CD4-positive, alpha-beta T cell (primary cell): ENCODE measurements at places on chromosomes 13 and 19.

DNA sequence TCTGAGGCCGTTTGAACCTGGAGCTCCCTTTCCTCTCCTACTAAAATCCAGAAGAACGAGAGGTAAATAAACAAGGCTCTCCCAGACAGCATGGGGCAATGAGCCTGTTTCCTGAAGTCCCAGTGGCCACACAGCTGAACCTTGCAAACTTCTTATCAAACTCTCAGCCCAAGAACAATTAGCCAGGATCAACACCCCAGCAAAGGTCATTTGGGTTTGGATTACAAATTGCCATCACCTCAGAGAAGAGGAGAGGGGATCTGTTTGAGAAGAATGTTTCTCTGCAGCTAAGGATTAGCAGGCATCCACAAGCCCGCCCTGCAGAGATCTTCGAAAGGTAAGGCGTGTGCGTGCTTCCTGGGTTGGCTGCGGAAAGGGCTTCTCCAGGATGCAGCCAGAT lies 201.9 kb upstream of the SOX1 start:
- no peak for DNase-seq

DNA sequence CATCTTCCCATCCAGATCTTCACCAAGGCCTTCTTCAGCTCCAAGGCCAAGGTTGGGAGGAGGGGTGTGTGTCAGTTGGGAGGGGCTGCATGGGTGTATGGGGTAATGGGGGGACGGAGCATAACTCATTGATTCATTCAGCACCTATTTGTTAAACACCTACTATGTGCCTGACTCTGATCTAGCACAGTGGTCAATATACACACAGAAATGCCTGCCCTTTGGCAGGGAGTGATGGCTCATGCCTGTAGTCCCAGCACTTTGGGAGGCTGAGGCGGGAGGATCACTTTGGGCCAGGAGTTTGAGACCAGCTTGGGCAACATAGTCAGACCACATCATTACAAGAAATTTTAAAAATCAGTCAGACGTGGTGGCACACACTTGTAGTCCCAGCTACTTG lies 19.2 kb upstream of the SPACA4 start:
- DNase-seq: no peak

- DNase-seq: peak; percentile 33
These were observed 6.5 kb upstream of the HSD17B14 start for GRCh38 chr19:48842789-48843162.

- no peak for DNase-seq
These were observed 27.1 kb upstream of the MYCBP2 start for GRCh38 chr13:77353995-77354394.

DNA sequence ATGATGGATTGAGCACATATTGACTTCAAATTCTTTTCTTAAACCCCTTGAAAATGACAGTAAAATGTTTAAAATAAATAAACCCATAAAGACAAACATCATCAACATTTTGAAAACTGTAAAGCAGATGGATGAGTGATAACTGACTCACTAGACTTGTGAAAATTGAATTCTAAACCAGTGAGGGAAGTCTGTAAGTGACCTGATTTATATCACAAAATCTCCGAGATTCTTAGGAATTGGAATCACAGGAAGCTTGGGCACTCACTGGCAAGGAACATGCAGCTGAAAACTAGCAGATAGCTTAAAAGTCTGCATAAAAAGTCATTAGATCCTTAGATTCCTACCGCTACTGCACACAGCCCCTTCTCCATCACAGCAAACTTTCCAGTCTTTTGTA lies 51.3 kb upstream of the TSC22D1 start:
- DNase-seq: no peak

DNA sequence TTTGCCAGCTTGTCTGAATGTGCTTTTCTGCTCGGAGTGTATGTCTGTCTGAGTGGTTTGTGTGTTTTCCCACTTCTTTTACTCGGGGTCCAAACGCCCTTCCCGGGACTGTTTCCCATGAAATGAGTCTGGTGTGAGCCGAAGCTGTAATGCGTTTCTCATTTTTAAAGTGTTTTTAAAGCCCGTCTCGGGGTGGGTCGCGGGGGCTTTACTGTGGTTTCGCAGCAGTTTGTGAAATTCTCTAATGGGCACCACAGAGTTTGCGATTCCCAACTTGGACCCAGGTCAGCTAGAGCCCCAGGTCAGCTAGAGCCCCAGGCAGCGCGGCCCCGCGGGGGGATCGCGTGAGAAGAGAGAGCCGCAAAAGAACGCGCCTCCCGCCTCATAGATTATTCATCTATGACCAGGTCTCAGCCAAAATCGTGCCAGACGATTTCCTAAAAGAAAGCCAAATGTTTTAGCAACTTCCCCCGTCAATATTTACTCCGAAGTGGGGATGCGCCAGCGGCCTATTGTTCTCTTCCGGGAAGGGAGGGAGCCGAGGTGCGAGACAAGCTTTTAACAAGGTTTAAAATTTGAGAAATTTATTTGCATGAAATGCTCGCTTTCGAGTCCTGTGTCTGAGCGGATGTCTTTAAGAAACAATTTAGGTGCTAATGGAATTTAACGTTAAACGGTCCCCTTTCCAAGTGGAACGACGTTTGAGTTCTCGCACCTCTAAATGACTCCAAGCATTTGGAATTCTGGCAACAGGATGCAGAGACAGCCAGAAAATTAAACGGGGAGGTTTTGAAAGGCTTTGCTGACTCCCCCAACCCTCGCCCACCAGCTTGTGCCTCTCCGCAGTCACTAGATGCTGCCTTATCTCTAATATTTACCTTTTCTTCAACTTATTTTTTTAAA lies 2.2 kb downstream of the ZIC2 start:
- DNase-seq: peak; percentile 39

DNA sequence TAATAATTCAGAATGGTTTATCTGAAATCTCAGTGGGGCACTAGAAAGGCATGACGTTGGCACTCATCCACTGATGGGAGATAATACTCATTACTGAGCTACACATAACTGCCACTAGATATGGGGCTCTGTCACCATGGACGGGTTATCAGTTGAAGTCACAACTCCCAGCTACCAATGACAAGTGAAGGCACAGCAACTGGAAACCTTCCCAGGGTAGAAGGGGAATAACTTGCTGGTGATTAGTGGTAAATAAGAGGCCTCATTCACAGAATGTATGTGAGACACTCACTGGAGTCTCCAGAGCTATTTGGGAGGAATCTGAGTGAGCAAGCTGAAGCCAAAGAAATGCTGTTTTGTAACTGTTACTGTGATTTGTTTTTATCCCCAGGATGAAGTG lies 249.6 kb downstream of the ENOX1 start:
- DNase-seq: no peak

DNA sequence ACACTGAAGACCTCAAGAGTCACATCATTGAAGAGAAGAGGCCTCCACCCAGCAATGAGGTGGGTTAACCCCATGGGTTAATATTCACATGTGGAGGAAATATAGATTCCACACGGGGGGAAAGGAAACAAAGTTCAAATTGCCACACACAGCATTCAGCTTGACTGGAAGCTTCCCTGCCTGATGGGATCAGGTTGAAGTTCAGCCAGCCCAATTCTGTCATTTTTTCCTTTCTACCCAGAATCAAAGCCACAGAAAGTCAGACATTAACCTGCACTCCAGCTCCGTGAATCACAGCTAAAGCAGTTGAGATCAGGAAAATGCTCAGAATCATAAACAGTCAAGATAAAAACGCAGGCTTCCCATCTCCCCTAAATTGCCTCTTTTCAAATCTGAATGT lies 208.7 kb upstream of the OBI1 start:
- no peak for DNase-seq

DNA sequence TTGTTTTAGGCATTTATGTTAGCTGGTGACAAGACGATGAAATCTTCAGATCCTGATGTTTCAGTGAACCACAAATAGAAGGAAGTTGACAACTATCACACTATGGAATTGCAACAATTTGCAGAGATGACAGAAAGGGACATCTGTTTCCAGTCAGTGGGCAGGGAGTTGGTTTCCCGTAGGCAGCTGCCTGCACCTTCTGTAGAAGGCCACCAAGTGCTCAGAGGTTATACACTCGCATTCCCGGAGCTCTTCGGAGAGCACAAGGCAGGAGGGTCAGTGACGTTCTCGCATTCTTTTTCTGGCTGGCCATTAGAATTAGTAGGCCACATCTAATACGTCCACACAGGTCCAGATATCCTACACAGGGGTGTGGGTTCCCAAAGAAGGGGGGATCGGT lies 129.4 kb downstream of the SHISA2 start:
- DNase-seq: no peak

GRCh38 chr13:86357106-86357505 lies 557.9 kb upstream of the SLITRK6 start:
- DNase-seq: no peak

- DNase-seq: no peak
These were observed 615.1 kb downstream of the EFNB2 start for GRCh38 chr13:105920370-105920769.

- DNase-seq: no peak
These were observed 451.1 kb downstream of the FOXO1 start for GRCh38 chr13:40215311-40215710.

DNA sequence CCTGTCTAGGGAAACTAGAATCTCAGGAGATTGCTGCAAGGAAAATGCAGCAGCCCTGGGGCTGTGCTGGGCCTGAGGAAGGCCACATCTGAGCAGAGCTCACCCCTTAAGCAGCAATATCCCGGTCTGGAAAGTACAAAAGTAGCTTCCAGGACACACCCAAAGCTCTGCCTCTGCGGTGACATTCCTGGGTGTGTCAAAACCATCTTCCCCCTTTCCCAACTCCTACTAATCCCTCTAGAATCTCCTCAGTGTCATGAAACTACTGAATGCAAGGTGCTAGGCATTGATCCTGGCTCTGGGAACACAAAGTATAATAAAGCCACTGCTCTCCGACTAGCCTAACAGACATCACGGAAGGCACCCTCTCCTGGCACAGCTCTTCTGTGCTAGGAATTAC lies 5.0 kb downstream of the PBX4 start:
- DNase-seq: no peak

- DNase-seq: no peak
These were observed 25.2 kb upstream of the F7 start for GRCh38 chr13:113080361-113080831.

GRCh38 chr13:37202264-37202663 lies 96.8 kb upstream of the CSNK1A1L start:
- no peak for DNase-seq

DNA sequence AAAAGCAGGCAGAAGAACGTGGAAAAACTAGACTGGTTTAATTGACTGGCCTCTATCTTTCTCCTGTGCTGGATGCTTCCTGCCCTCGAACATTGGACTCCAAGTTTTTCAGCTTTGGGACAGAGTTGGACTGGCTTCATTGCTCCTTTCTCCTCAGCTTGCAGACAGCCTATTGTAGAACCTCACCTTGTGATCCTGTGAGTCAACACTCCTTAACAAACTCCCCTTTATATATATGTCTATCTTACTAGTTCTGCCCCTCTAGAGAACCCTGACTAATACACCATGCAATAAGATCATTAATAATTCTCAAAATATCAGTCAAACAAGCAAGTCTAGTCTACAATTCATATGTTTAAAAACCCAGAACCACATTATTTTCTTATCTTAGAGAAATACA lies 662.4 kb downstream of the TBC1D4 start:
- no peak for DNase-seq

DNA sequence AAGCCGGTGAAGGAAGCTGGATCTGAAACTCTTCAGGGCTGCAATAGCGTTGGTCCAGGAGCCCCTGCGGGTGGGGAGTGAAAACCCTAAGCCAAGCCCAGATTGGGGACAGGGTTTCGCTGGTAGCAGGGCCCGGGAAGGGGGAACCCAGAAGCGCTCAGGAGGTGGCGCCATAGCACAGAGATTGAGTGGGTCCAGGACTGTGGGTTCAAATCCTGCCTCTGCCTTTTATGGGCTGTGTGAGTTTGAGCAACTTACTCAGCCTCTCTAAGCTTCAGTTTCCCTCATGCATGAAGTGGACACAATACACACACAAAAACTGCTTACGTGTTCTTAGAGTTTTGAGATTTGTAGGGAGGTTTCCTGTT lies 8.3 kb upstream of the SYCN start:
- peak; percentile 51 for DNase-seq

- DNase-seq: peak; percentile 89
These were observed 13.2 kb downstream of the NCAN start for GRCh38 chr19:19224852-19225494.

DNA sequence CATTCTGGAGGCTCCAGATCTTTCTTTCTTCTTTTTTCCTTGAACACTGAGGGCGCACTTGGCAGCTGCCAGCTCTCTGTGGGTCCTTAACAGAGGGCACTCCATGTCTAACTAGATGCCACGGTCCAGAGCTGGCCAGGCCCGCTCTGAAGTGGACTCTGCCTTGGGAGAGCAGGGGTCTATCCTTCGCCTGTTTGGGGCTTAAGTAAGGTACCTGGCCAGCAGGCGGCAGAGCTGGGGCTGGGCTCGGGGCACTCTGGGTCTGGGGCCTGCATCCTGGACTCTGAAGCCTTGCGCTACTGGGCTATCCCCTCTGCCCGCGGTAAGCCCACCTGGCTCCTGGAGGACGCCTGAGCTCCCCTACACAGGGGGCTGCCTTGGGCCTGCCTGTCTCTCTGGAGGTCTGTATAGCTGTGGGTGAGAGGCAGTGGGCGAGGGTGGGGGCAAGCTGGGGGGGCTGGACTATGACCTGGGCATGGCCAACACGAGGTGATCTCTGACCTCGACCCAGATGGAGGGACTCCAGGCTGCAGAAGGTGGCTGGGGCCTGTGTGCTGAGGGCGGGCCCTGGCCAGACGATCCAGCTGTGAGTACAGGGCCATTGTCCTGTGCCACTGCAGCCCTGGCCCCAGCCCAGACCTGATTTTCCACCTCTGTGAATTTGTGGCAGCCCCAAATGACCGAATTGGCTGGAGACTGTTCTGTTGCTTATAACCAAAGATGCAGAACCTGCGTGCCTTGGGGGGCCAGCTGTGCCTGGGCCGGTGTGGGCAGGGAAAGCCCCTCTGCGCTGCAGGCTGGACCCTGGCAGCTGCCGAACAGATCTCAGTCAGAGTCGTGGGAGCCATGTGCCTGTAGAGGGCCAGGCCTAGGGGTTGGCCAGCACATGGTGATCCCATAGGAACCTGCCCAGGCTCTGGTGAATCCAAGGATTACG lies 26.5 kb downstream of the CEBPG start:
- no peak for DNase-seq

GRCh38 chr19:10027158-10027997 lies 14.1 kb downstream of the RDH8 start:
- peak; percentile 69 for DNase-seq

GRCh38 chr13:102642475-102642874 lies 45.7 kb downstream of the TPP2 start:
- DNase-seq: no peak

- DNase-seq: peak; percentile 91
These were observed at the start of gene MLLT1 for GRCh38 chr19:6279931-6280591. Gene MLLT1 (minus strand): TSS chr19:6279975. CDS start chr19:6279784, 191 bp downstream.

GRCh38 chr13:31898378-31899071 lies 133.0 kb upstream of the FRY start:
- no peak for DNase-seq
